H54 (cell line): ENCODE measurements at places on chromosomes 4 and X.

- peak; percentile 29 for DNase-seq
Measured at GRCh38 chr4:77695774-77696173, 90.2 kb downstream of the CXCL13 start.

DNA sequence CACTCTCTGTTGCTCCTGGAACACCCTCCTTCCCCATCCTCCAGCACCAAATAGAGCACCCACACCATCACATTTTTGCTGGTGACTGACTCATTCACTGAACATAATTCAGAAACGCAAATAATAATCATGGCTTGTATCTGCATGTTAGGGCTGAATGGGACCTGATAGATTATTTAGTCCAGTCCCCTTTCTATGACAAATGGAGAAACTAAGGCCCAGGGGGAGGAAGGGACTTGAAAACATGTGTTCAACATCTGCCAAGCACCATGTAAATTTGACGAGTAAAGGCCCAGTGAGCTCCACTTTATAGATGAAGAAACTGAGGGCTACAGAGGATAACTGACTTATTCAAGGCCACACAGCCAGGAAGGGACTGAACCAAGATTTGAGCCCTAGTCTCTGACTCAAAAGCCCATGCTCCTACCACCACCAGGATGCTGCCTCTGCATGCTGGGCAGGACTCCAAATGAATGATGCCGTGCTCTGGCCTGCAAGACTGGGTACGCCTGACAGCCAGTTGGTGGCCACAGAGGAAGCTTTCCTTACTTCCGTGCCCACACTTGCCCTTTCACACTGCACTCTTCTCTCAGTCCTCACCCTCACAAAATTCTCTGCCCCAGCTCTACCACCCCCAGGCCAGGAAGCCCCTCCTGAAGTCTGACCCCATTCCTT lies 133.3 kb upstream of the PJA1 start:
- no peak for DNase-seq

DNA sequence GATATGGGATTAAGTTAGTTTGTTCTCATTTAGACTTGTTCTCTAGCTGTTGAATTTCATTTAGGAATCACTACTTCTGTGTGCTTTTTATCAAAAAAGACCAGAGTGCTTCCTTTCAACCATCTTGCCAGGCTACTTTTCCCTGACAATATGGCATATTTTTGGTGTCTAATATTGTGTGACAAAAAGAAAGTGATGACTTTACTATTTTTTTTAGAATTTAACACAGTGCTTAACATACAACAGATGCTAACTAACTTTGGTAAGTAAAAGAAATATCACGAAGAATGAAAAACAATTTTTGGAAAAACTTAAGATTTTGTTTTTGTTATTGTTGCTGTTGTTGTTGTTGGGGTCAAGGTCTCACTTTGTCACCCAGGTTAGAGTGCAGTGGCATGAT lies 462.2 kb upstream of the PABPC4L start:
- no peak for DNase-seq

GRCh38 chrX:154516656-154517100 lies 646 bp upstream of the FAM3A start:
- DNase-seq = no peak

DNA sequence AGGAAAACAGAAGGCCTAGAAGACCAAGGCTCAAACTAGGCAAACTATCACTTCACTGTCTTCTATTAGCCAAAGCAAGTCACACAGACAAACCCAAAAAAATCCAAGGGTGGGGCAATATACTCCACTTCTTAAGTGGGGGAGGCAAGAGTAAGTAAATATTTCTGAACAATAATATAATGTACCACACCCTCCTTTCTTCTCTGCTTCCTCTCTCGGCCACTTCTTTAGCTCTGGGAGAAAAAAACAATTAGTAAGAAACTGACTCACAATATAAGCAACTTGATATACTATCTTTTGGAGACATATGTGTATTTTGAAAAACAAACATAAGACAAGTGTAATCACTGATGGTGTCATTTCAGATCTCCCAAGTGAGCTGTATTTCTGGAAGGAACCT lies 14.8 kb downstream of the DCAF8L1 start:
- DNase-seq = no peak

DNA sequence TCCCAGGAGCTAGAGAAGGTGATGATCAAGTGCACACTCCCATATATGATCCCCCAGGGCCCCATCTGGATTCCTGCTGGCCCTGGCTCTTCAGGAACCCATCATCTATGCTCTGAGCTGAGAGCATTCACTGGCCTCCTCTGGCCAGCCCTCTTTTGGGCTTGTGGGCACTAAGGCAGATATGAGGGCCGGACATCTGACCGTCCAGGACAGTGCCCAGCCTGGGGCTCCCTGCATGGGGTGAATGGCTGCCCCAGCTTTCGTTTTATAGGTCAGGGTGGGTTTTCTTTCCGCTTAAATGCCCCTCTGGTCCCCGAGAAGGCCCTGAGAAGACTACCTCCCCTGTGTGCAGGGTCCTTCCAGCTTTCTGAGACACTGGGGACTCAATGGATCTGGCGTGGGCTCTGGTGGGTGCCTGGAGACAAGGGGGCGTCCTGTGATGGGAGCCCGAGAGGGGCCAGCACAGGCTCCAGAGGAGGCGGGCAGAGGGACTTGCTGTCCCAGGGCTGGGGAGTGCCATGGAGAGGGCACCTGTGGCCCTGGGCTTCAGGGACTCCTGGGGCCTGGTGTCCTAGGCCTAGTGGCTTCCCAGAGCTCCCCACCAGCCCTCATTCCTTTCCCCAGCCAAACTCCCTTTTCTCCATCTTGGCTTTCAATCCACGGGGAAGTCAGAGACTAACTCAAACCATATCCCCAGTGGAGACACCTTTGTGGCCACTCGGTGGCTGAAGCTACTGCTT lies 39.5 kb upstream of the GRPEL1 start:
- DNase-seq = no peak

- no peak for DNase-seq
Measured at GRCh38 chr4:3834186-3834662, 68.0 kb downstream of the ADRA2C start.

DNA sequence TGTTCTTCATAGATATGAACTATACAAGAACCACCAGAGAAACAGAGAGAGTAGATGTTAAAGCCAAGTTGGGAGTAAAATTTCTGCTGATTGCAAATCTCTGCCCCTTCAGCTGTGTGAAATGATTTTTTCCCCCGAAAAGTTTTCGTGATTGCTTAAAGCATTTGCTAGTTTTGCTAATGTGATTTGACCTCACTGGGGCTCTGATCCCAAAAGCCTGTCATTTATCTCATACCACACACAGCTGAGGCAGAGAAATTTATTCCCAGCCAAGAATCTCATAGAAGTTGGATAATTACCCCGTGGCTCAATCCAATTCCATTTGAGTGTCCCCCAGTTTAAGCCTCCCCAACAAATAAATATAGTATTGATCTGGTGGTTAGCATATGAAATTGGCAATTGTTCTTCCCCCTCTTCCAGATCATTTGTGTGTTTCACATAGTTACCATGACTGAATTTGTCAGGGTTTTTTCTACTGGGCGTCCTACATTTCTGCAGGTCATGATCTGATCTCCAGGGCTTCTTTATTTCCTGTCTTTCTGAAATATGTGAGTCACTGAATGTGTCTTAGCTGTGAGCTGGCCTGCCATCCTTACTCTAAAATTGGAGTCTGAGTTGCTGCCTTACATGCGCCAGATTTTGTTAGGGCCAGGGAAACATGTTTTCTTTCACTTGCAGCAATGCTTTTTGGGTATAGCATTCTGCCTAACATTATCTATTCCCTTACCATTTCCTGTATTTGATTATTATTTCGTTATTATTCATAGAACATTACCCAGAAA lies 167.5 kb upstream of the FRMPD4 start:
- DNase-seq = no peak

GRCh38 chr4:123830930-123831329 lies 434.3 kb downstream of the SPRY1 start:
- DNase-seq = no peak

DNA sequence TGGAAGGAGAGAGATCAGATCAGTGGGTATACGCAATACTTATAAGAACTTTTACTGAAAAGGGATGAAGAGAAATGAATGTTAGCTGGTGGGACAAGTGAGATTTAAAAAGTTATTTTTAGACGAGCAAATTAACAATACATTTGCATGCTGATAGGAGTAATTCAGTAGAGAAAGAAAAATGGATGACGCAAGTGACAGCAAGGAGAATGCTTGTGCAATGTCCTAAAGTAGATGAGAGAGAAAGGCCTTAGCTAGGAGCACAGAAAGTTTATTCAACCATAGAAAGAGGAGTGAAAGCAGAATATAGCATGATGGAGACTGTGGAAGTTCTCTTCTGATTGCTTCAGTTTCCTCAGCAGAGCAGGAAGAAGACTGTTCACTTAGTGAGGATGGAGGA lies 45.8 kb downstream of the OSTC start:
- no peak for DNase-seq

DNA sequence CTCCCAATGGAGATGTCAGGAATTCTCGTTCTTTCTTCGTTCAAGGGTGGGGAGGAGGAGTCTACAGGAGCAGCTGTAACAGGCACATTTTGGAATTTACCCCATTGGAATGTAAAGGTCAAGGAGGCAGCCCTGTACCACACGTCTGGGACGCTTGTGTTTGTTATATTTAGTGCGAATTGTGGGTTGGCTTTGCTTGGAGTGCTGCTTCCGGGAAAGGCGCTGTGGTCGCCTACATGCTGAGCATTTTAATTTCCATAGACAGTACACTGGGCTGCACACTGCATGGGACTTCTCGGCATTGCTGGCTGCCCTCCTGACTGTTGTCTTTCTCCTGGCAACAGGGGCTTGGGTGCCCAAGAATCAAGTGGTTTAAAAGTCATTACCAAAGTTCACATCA lies 12.8 kb downstream of the GYG2 start:
- DNase-seq = no peak

DNA sequence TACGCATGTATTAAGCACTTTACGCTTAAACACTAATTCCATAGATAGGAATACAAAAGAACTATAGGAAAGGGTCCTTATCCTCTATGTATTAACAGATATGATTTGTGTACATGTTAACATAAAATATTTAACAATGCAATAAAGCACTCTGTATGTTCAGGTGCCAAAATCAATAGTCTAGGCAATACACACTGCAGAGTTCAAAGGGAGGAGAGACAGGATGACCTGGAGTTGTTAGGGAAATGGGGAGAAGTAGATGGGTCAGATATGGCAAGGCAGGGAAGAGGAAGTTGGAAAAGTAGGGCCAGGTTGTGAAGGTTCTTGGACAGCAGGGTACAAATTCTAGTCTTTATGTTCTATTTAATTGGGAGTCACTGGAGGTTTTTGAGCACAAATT lies 2.9 kb downstream of the SGCB start:
- DNase-seq = no peak

DNA sequence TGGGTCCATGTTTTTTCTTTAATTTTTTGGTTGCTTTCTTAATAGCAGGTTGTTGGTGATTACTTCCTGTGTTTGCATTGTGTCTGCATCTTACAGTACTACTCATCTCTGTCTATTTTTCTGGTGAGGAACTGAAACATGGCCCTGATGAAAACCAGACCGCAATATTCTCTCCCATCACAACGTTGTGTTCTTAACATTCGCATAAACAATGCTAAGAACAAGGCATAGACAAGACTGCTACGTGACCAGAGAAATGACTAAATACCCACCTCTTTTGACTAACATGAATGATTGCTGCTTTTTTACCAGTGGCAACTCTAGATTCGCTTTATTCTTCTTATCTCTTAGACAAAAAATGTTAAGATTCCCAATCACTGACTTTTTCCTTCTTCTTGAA lies 179.1 kb downstream of the GC start:
- no peak for DNase-seq

DNA sequence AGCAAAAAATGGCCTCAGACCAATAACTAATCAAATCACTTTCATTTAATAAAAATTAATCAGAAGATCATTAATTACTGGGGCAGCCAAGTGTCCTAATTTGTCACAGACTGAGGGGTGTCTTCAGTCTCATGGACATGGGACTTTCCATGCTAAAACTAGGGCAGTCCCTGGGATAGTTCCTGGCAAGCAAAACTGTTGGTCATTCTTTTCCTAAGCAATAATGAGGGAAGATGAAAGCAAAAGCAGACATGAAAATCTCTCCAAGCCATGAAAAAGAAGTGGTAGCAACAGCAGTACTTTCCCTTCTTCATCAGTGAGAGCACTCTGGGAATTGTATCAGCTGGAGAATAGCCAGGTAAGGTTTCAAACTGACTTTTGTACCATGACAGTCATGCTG lies 3.7 kb upstream of the ANTXR2 start:
- no peak for DNase-seq

DNA sequence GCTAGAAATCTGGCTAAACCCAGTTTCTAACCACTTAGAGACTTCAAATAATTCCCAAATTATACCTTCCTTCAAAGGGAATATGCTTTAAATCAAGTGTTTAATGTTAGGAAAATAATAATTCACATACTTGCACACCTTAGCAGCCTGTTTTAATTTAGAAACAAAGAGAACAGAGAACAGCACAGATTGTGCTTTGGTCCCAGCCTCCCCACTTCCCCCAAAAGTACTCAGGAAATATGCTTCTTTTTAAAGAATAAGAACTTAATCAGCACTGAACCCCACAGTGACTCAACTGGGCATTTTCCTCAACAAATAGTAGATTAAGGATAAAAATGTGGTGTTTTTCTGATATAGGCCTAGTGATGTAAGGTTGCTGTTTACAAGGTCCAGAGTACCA lies 295.8 kb downstream of the GBA3 start:
- no peak for DNase-seq
